Umbilical cord (tissue), 2 donors: ENCODE measurements at places on chromosomes 7 and 10. TPM values are rescaled to one million over a fixed set of nuclear protein-coding genes. Genes with fewer than 3 reads are reported as not detected.

Gene SKIDA1
- 10.1 TPM for total RNA-seq

Gene GPR146
- total RNA-seq, result 14.9 TPM

Gene CPA2
- total RNA-seq, result 1.9 TPM

Gene ZC3HAV1L
- total RNA-seq, result 28.9 TPM

Gene ASB10
- not detected for total RNA-seq

Gene TLX1
- 3.4 TPM for total RNA-seq

GRCh38 chr7:88337572-88337971 is 30.9 kb upstream of the STEAP4 start:
- DNase-seq, result no peak

DNA sequence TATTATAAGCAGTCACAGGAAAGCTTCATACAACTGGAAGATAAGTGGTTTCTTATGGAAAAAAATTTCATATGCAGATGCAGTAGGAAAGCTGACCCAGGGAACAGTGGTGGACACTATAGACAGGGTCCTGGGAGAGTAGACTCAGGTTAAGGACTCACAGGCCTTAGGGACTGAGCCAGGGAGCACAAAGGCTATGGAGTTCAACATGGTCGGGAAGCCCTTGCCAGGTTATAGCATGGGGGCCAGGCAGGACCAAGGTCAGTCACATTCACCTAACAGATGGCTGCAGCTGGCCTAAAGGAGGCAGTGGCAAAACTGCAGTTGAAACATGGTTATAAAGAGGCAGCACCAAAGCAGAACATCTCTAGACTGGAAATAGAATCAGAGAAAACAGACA is 54.9 kb upstream of the UNC5B start:
- DNase-seq, result no peak

GRCh38 chr7:67438198-67438882 is 441.7 kb downstream of the TYW1 start:
- DNase-seq, result no peak

DNA sequence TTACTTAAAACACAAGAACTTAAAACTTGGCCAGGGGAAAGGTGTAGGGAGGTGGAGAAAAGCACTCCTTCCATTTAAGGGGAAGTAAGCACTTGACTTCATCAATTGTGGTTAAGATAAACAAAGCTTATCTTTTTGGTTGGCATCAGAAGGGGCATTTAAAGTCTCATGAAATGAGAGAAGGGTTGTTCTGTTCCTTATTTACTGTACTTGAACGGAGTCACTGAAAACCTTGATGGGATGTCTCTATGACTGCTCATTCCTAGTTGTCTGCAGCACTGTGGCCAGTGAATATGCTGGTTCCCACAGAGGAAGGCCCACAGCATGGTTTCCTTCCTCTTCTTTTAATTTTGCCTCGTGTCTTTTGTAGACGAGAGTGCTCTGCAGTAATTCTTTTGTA is 229.3 kb downstream of the AUTS2 start:
- no peak for DNase-seq

DNA sequence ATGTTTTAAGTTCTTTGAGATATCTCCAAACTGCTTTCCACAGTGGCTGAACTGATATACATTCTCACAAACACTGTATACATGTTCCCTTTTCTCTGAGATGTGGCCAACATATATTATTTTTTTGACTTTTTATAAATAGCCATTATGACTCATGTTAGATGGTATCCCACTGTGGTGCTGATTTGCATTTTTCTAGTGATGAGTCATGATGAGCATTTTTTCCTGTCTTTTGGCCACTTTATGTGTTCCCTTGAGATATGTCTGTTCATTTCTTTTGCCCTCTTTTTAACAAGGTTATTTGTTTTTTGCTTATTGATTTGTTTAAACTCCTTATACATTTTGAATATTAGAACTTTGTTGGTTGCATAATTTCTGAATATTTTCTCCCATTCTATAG is 1055.1 kb downstream of the NXPH1 start:
- peak; percentile 40 for DNase-seq

- no peak for DNase-seq
Observed at GRCh38 chr10:77737608-77738007, 100.0 kb upstream of the KCNMA1 start.

DNA sequence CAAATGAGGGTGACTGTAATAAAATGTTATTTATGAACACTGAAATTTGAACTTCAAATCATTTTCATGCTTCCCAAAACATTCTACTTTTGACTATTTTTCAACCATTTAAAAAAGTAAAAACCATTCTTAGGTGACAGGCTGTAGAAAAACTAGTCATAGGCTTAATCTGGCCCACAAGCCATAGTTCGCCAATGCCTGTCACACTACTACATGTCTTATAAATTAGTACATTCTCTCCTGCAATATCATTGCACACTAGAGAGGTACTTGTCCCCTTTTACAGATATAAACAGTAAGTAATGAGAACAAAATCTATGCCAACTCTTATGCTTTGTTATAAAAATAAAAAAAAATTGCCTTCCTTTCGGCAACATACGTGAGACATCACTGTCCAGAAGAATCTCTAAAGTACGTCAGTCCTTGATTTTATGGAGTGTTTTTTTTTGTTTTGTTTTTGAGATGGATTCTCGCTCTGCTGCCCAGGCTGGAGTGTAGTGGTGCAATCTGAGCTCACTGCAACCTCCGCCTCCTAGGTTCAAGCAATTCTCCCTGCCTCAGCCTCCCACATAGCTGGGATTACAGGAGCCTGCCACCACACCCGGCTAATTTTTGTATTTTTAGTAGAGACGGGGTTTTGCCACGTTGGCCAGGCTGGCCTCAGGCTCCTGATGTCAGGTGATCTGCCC is 23.2 kb downstream of the UPF2 start:
- no peak for DNase-seq

DNA sequence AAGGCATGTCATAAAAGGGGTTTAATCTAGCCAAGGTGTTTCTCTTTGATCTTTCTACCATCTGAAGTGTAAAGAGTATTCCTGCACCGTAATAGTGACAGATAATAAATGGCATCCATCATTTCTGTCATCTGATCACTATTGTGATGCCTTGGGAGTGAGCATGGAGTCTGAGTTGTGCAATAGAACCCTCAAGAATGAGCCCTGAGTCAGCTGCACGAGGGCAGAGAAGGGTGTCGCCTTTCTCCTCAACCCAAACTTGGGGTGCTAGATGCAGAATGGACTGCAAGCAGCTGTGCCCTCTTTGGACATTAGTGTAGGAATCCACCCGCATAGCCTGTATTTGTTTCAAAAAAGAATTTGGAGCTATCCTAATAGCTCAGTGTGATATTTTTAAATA is 115.2 kb downstream of the ZNF37A start:
- no peak for DNase-seq

GRCh38 chr10:112793202-112793921 is 156.7 kb upstream of the TCF7L2 start:
- no peak for DNase-seq

DNA sequence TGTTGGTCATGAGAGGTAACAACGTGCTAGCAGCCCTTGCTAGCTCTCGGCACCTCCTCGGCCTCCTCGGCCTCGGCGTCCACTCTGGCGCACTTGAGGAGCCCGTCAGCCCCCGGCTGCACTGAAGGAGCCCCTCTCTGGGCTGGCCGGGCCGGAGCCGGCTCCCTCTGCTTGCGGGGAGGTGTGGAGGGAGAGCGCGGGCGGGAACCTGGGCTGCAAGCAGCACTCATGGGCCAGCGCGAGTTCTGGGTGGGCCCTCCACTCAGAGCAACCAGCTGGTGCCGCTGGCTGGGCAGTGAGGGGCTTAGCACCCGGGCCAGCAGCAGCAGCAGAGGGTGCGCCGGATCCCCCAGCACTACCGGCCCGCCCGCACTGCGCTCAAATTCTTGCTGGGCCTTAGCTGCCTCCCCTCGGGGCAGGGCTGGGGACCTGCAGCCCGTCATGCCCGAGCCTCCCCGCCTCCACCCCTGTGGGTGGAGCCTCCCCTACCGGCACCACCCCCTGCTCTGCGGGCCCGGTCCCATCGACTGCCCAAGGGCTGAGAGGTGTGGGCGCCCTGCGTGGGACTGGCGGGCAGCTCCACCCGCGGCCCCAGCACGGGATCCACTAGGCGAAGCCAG is 96.1 kb downstream of the PAXIP1 start:
- no peak for DNase-seq

- no peak for DNase-seq
Observed at GRCh38 chr10:63390521-63390920, 75.3 kb downstream of the JMJD1C start.

DNA sequence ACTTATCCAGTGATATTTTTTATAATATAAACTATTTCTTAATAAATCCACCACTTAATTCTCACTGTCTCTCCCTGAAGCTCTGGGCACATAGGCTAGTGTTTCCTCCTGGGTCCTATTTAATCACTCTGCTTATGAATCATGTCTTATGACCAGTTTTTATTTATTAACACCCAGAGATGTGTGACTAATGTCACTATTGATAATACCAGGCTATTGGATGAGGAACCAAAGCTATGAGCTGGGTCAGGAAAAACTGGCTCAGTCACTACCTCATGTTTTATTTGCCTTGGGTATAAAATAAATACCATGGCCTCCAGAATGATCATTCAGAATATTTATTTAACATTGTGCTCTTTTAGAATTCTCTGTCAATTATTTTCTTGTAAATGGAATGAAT is 5.2 kb downstream of the SEMA3E start:
- no peak for DNase-seq

GRCh38 chr10:72935361-72935760 is 19.2 kb downstream of the PLA2G12B start:
- DNase-seq, result no peak

- DNase-seq, result no peak
Observed at GRCh38 chr10:109912335-109913281, 10.7 kb downstream of the XPNPEP1 start.

DNA sequence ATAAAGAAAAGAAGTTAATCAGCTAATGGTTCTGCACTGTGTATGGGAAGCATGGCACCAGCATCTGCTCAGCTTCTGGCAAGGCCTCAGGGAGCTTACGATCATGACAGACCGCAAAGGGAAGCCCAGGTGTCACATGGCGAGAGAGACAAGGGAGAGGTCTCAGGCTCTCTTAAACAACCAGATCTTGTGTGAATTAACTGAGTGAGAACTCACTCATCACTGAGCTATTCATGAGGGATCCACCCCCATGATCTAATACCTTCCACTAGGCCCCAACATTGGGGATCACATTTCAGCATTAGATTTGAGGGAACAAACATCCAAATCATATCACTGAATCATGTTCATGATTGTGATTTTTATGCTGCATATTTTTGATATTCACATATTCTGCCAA is 5.8 kb downstream of the USP54 start:
- DNase-seq, result no peak

GRCh38 chr7:136210079-136210478 is 232.9 kb upstream of the MTPN start:
- DNase-seq, result no peak

GRCh38 chr7:149753375-149754233 is 19.8 kb downstream of the ZNF467 start:
- DNase-seq, result no peak

- DNase-seq, result peak; percentile 85
Observed at GRCh38 chr7:143934526-143935325, at the start of gene OR2F2. Gene OR2F2, plus strand, starts transcription at chr7:143935233. Its CDS starts 0 bp downstream, at chr7:143935233.

DNA sequence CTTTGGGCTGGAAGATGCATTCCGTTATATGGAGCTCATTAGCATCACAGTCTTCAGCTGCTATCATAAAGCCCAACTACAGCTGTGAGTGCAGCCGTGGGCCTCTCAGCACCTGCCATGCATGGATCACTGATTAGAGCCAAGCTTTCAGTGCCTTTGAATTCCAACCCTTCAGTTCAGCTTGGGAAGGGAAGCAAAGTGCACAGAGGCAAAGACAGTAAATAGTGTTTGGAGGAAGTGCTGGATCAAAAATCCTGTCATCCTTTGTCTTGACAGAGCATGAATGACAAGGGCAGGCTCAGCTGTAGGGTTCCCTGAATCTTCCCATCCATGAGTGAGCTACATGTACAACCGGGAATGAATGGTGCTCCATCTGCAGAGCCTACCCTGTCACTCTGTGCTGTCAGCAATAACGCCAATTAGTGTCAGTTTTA is 153.7 kb downstream of the DNAJB9 start:
- no peak for DNase-seq

DNA sequence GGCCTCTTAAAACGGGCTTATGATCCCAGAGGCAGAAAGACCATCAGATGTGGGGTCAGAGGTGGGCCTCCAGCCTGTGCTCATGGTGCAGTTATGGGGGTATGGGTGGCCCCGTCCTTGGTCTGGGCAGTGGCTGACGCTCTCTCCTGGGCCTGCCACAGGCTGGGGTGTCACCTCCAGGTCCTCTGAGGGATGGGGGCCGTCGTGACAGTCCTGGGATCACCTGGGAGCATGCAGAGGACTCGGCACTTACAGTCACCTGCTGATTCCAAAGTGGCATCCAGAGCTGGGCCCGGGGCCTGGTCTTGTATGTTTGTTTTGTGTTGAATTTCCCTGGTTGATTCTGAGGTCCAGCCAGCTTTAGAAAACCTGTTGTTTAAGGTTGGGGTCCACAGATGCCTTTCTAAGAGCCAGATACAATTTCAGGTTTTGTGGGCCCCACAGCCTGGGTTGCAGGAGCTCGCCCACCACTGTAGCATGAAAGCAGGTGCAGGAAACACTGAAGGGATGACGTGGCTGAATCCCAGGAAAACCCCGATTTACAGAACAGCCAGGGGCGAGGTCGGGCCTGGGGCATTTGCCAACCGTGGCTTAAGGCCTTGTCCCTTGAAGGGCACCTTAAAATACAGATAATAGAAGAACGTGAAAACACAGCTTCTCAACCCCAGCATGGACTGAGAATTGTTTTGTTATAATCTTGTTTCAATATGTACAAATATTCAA is 170.7 kb upstream of the PPP2R2D start:
- DNase-seq, result no peak

GRCh38 chr7:135798095-135798494 is 49.5 kb upstream of the FAM180A start:
- DNase-seq, result no peak

- no peak for DNase-seq
Observed at GRCh38 chr10:97974100-97974499, 56.3 kb downstream of the CRTAC1 start.

GRCh38 chr7:137120690-137121089 is 222.8 kb downstream of the PTN start:
- no peak for DNase-seq

DNA sequence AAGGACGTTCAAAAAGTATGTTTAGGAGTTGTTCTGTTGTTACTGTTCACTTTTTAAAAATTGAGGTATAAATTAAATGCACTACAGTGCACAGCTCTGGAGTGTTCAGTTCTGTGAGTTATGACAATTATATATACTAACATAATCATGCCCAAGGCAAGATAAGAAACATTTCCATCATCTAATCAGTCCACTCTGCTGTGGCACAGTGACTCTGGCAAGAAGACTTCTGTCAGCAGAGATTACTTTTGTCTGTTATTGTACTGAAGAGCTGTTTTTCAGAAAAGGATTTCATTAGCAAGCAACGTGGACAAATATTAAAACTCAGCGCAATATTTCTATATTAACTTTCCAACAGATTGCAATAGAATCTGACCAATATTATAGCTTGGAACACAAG is 32.0 kb downstream of the ICA1 start:
- no peak for DNase-seq
